ENCODE measurements at places on chromosomes 5 and 9. TPM values are rescaled to one million over a fixed set of nuclear protein-coding genes. Genes with fewer than 3 reads are reported as not detected.

Gene MSX2
- not detected for total RNA-seq

Gene SPINK7
- total RNA-seq, result not detected

Gene KIAA1958
- total RNA-seq, result 8.2 TPM

Gene GMCL2
- total RNA-seq, result not detected

Gene FOXD4L6
- total RNA-seq, result not detected

Gene CTXN3
- not detected for total RNA-seq

Gene ITK
- total RNA-seq, result 152 TPM

Gene ADAMTSL1
- not detected for total RNA-seq

Gene OLFML2A
- total RNA-seq, result not detected

Gene HSPA9
- 520 TPM for total RNA-seq

Gene INSYN2B
- total RNA-seq, result not detected

Gene INSL4
- total RNA-seq, result not detected

Gene RNF183
- not detected for total RNA-seq

Gene ANKDD1B
- total RNA-seq, result 0.17 TPM

Gene SLC36A2
- total RNA-seq, result not detected

Gene CTSV
- total RNA-seq, result 0.08 TPM

Gene ANKRD18B
- total RNA-seq, result 1.1 TPM

Gene ANXA2R
- 1.9 TPM for total RNA-seq
